Activated CD4-positive, alpha-beta T cell treated with anti-CD3 and anti-CD28 coated beads for 36 hours (primary cell): ENCODE measurements at places on chromosomes 3 and 15. TPM values are rescaled to one million over a fixed set of nuclear protein-coding genes. Genes with fewer than 3 reads are reported as not detected.

The GOLGA6L9 gene
- 2.1 TPM for total RNA-seq

DNA sequence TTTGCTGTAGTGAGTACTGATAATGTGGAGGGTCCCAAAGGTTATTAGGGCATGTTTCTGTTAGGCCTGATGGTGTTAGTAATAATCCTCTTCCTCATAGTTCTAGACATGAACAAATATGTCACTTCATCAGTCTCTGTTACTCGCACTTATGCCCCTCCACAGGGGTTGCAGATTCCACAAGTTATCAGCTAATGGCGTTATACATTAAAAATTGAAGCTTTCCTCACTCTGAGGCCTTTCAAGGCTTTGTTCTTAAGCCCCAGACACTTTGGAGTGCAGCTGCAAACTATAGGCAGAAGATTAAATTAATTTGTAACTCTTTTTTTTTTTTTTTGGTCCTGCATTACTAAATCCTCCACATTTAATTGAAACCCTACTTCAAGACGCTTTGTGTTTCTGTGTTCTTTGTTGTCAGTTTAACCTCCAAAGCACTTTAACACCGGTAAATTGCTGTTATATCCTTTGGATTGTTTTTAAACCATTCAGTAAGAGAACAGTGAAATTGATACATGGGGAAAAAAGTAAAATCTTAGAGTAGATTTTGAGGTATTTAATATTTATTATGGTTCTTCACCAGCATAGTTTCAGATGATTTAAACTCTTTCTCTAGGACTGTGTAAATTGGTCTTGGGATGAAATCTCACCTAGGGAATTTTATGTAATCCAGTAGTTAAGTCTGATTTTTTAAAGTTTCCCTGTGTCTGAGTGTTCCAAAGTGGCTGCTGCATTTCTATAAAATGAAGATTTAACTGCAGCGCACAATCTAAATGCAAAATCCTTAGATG lies 103.1 kb upstream of the SKOR1 start:
- peaks cover 2% of the 10 kb centered on the region for H3K36me3 ChIP-seq
- H3K27me3 ChIP-seq: no peaks in the 10 kb centered on the region
- no peak overlapping the region for H3K27ac ChIP-seq
- H3K4me1 ChIP-seq: peaks cover 4% of the 10 kb centered on the region

DNA sequence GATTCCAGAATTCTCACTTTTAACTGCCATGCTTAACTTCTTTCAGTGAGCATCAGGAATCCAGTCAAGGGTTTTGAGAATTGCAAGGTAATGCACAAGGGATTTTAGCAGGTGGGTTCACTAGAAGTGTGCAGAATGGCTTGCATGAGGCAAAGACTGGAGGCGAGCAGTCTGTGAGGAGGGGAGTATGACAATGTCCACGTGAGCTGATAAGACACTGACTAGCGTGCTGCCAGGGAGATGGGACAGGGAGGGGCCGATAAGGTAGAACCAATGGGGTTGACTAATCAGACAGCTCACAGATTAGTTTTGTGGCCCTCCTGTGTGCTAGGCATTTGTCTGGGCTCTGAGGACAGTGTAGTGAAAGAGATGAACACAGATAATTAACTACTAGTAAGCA lies 102.0 kb upstream of the DAZL start:
- H3K27ac ChIP-seq: no peak overlapping the region
- H3K4me3 ChIP-seq: no peak overlapping the region
- no peak for DNase-seq
- no peaks in the 10 kb centered on the region for H3K27me3 ChIP-seq
- H3K4me1 ChIP-seq: no peaks in the 10 kb centered on the region
- H3K36me3 ChIP-seq: no peaks in the 10 kb centered on the region

- DNase-seq: no peak
- no peak overlapping the region for H3K27ac ChIP-seq
- no peaks in the 10 kb centered on the region for H3K4me1 ChIP-seq
- H3K27me3 ChIP-seq: no peaks in the 10 kb centered on the region
These were observed 52.9 kb downstream of the WDR76 start for GRCh38 chr15:43879386-43880355.

GRCh38 chr15:97129674-97130073 lies 799.2 kb downstream of the NR2F2 start:
- no peak for DNase-seq
- H3K27me3 ChIP-seq: no peaks in the 10 kb centered on the region
- H3K4me3 ChIP-seq: no peak overlapping the region
- H3K4me1 ChIP-seq: no peaks in the 10 kb centered on the region
- no peak overlapping the region for H3K27ac ChIP-seq

The TRH gene
- total RNA-seq: not detected

DNA sequence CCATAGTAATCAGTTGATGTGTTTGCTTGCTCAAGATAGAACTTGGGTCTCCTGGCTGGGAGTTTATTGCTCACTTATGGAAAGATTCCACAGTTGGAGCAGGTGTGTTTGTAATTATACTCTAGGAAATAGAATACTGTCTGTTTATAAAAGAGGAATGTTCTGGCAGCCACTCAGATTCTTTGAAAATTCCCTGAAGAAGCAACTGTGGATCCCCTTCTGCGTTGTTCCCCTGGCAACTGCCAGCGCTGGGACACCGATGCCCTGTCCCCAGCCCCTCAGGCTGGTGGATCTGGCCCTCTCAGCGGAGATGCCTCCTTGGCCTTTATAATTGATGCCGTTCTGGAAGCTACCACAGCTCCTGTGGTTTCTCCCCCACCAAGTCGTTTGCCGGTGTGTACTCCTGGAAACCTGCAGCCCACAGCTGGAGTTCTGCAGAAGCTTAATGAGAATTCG lies 225.9 kb downstream of the ITPR1 start:
- H3K36me3 ChIP-seq: peaks cover 9% of the 10 kb centered on the region
- no peak for DNase-seq
- no peak overlapping the region for H3K27ac ChIP-seq

The GBE1 gene
- total RNA-seq: 40.1 TPM

The EEFSEC gene
- 20.7 TPM for total RNA-seq

DNA sequence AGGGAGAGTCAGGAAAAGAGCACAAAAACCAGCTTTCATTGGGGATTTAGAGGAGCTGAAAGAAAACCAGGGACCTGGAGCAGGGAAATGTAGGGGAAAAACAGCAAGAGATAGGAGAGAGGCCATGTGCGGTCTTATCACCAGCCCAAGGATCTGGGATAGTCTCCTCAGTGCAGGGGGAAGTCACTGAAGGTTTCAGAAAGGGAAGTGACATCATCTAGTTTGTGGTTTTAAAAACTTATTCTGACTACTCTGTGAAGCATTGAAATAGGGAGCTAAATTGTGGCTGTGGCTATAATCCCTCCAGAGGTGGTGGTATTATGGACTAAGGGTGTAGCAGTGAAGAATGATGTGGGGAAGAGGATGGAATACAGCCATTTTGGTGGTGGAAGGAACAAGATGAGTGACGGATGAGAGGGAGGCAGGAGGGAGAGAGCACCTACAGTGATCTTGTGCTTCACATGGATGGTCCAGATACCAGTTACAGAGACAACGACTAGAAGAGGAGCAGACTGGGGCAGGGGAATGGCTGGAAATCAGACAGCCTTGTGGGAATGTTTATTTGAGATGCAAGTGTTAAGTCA lies 72.7 kb downstream of the HMG20A start:
- no peak overlapping the region for H3K4me3 ChIP-seq
- H3K27me3 ChIP-seq: no peaks in the 10 kb centered on the region
- DNase-seq: no peak
- H3K27ac ChIP-seq: peak overlapping the region; percentile 58
- peaks cover 22% of the 10 kb centered on the region for H3K4me1 ChIP-seq
- H3K36me3 ChIP-seq: no peaks in the 10 kb centered on the region

- H3K27ac ChIP-seq: no peak overlapping the region
- no peaks in the 10 kb centered on the region for H3K4me1 ChIP-seq
- H3K36me3 ChIP-seq: no peaks in the 10 kb centered on the region
- no peak overlapping the region for H3K4me3 ChIP-seq
These were observed 651.6 kb downstream of the NTRK3 start for GRCh38 chr15:87604857-87605446.

GRCh38 chr15:77742127-77742526 lies 109.4 kb upstream of the LINGO1 start:
- H3K27me3 ChIP-seq: peaks cover 3% of the 10 kb centered on the region
- H3K4me1 ChIP-seq: no peaks in the 10 kb centered on the region
- no peak overlapping the region for H3K4me3 ChIP-seq
- no peak for DNase-seq
- H3K27ac ChIP-seq: no peak overlapping the region
- no peaks in the 10 kb centered on the region for H3K36me3 ChIP-seq

DNA sequence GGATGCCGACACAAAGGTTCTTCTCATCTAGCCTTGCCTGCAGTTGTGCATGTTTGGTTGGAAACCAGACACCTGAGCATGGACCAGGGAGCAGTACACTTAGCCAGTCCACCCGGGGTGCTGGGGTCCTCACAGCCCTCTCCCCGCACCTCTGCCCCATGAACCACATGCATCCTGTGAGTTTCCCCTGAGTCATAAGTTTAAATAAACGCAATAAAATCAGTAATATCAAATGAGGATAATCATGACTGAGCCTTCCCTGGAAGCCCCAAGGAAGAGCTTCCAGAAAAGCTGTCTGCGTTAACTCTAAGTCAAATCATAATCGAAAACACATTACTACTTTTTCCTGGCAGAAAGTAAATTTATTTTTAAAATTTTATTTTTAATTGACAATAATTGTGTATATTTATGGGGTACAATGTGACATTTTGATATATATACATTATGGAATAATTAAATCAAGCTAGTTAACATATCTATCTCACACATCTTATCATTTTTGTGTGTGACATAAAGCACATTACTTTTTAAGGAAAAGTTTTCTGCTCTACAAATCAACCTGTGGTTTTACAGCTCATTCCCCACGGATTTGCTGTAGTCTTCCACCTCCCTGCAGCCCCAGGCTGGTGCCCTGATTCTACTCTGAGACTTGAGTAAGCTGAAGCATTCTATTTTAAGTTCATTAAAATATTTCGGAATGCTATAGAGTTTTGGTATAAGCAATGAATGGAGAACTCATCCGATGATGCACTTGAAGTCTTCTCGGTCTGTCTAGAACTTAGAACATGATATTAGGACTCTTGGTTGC lies 166.0 kb upstream of the EIF1B start:
- DNase-seq: no peak
- H3K4me3 ChIP-seq: no peak overlapping the region
- H3K36me3 ChIP-seq: no peaks in the 10 kb centered on the region
- H3K4me1 ChIP-seq: no peaks in the 10 kb centered on the region
- no peak overlapping the region for H3K27ac ChIP-seq

DNA sequence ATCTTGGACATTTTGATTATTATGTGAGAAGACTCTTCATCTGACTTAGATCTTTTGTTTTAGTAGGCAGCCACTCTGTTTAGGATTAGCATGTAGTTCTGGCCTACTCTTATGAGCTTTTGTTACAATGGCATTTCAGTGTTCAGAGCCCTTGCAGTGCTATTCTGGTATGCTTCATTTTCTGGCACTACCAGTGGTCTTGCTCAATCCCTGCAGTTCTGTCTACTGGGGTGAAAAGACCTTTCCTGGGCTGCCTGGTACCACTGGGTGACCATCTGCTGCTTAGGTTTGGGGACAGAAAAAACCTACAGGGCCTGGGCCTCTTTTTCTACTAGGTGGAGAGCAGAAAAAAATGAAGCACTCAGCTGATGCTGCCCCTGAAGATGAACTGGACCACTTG lies 42.5 kb downstream of the IL16 start:
- H3K36me3 ChIP-seq: peaks cover 3% of the 10 kb centered on the region

The ATP13A4 gene
- total RNA-seq: 3.3 TPM

The GRM2 gene
- 0.27 TPM for total RNA-seq

DNA sequence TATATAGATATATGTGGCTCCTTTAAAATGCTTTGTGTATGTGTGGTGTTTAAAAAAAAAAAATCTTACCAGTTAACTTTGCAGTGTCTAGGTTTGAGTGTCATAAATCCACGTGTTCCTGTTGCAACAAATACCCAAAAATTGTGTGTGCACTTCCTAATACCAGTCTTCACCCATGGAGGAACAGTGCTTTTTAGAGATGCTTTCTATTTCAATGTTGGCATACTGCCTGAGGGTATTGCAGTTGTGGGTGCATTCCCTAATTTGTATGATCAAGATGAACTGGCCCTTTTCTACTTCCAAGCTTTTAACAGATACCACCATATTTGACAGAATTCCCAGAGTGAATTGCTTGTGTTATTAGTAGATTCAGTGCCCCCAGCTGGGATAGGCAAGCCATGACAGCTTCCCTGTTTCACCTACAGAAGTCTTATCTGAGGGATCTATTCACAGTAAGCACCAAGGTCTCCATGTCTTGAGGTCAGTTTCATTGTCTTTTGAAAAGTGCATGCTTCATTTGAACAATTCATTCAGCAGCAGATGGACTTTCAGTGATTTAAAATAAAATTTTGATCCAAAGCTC lies 68.9 kb upstream of the GOLGA6B start:
- no peak for DNase-seq
- no peaks in the 10 kb centered on the region for H3K27me3 ChIP-seq
- no peaks in the 10 kb centered on the region for H3K4me1 ChIP-seq
- H3K27ac ChIP-seq: no peak overlapping the region

The ASB14 gene
- total RNA-seq: not detected

GRCh38 chr3:40120067-40120692 lies 189.3 kb upstream of the EIF1B start:
- no peaks in the 10 kb centered on the region for H3K4me1 ChIP-seq
- no peak for DNase-seq
- H3K27ac ChIP-seq: no peak overlapping the region
- H3K36me3 ChIP-seq: no peaks in the 10 kb centered on the region

GRCh38 chr3:190580417-190580816 lies 66.5 kb downstream of the IL1RAP start:
- no peak overlapping the region for H3K27ac ChIP-seq
- H3K36me3 ChIP-seq: peaks cover 12% of the 10 kb centered on the region
- H3K27me3 ChIP-seq: no peaks in the 10 kb centered on the region
- peaks cover 28% of the 10 kb centered on the region for H3K4me1 ChIP-seq

The ANO10 gene
- 6.9 TPM for total RNA-seq

The CACNA1D gene
- 0.33 TPM for total RNA-seq

The TNK2 gene
- 49.9 TPM for total RNA-seq

The DAZL gene
- total RNA-seq: not detected

DNA sequence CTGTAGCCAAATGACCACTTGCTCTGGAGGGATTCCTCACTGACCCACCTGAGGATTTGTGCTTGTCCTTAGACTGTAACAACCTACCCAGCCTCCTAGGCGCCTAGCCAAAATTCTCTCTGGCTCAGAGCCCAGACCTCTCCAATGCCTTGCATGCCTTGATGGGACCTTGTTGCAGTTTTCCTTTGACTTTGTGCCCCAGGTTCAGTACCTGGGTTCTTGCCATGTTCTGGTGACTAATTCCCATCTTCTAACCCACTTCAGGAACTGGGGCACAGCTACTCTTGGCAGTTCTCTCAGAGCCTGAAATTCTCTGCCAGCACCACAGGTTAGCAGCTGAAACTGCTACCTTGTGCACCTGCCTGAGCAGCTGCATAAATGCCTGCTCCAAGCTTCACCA lies 27.0 kb upstream of the UBE3A start:
- H3K27me3 ChIP-seq: peaks cover 4% of the 10 kb centered on the region
- H3K36me3 ChIP-seq: no peaks in the 10 kb centered on the region
- no peak overlapping the region for H3K27ac ChIP-seq
- DNase-seq: no peak
- H3K4me3 ChIP-seq: no peak overlapping the region
- no peaks in the 10 kb centered on the region for H3K4me1 ChIP-seq

The GP9 gene
- total RNA-seq: not detected
